ENCODE measurements at places on chromosomes 11 and 22. TPM values are rescaled to one million over a fixed set of nuclear protein-coding genes. Genes with fewer than 3 reads are reported as not detected.

DNA sequence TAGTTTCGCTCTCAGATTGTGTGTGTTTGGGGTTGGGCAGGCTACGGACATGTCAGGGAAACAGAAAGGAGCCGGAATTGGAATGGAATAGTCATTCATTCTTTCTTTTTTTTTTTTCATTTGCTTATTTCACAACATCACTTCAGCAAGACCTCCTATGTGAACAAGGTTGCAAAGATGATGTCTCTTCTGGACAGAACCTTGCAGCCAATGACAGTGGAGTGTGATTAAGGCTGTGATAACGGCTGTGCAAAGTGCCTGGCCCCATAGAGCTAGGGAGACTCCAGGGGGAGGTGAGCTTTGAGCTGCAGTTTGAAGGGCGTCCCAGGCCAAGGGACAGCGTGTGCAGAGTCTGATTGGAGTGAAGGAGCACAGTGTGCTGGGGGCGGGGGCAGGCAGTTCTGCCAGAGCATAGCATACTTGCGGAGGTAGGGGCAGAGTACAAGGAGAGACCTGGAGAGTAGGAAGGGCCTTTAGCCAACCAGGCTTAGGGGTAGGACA is 3.4 kb downstream of the TIGD3 start:
- DNase-seq: peak; percentile 67
- no peaks in the 10 kb centered on the region for H3K36me3 ChIP-seq
- H3K4me1 ChIP-seq: peaks cover 60% of the 10 kb centered on the region
- H3K27ac ChIP-seq: peak overlapping the region; percentile 82

- DNase-seq: no peak
- no peaks in the 10 kb centered on the region for H3K4me1 ChIP-seq
- no peak overlapping the region for H3K4me3 ChIP-seq
- no peaks in the 10 kb centered on the region for H3K36me3 ChIP-seq
- no peak overlapping the region for H3K27ac ChIP-seq
Observed at GRCh38 chr11:77568916-77569675, 20.7 kb upstream of the AQP11 start.

GRCh38 chr11:60978546-60979380 is 7.3 kb downstream of the CD6 start:
- DNase-seq: no peak
- H3K4me3 ChIP-seq: no peak overlapping the region
- no peaks in the 10 kb centered on the region for H3K36me3 ChIP-seq
- H3K4me1 ChIP-seq: no peaks in the 10 kb centered on the region
- H3K27me3 ChIP-seq: peaks cover 12% of the 10 kb centered on the region
- H3K27ac ChIP-seq: no peak overlapping the region

DNA sequence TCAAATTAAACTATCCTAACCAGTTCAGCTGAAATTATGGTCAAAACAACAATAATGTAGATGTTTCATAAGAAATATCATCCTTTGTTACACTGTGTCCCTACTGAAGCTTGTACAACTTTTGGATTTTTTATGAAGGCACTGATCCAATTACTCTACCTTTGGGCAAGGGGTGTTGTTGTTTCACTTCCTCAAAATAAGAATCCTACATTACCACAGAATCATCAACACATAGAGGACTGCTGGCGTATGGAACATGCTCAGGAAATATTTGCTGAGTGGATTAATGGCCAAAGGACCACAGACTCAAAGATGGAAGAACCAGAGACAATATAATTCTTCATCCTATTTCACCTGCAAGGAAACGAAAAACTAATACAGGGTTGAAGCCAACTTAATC is 907.5 kb upstream of the CCDC90B start:
- no peaks in the 10 kb centered on the region for H3K36me3 ChIP-seq
- H3K4me3 ChIP-seq: no peak overlapping the region
- H3K4me1 ChIP-seq: peaks cover 1% of the 10 kb centered on the region
- no peak for DNase-seq
- H3K27me3 ChIP-seq: no peaks in the 10 kb centered on the region

DNA sequence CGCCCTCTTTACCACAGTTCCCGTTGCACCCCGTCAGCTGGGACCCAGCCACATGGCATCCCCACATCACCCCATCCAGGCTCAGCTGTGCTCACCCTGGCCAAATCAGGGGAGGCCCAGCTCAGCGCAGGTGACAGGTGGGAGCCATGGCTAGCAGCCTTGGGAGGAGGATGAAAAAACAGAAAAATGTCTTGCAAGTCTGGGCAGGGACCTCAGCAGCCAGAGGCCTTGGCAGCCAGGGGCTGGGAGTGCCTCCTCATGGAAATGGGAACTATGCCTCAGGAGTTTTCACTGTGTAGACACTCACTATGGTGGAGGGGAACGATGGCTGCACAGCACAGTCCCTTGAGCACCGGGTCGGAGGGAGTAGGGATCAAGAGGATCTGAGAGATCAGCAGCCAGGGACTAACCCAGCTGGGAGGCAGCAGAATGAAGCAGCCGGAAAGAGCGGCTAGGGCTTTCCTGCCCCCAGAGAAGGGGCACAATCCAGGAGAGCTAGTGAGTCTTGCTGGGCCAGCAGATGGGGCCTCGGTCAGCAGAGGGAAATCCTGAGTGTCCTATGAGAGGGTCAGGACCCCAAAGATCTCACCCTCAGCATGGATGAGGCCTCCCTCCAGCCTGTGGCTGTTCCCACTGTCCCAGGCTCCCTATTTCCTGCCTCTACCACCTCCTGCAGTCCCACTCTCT is 6.2 kb upstream of the FTH1 start:
- peaks cover 93% of the 10 kb centered on the region for H3K4me1 ChIP-seq
- H3K36me3 ChIP-seq: no peaks in the 10 kb centered on the region
- no peaks in the 10 kb centered on the region for H3K27me3 ChIP-seq

The MAPK1 gene
- total RNA-seq: 91.7 TPM

GRCh38 chr11:81303038-81303664 is 1430.5 kb downstream of the FAM181B start:
- DNase-seq: no peak
- no peaks in the 10 kb centered on the region for H3K27me3 ChIP-seq
- H3K4me3 ChIP-seq: no peak overlapping the region
- H3K36me3 ChIP-seq: no peaks in the 10 kb centered on the region
- H3K27ac ChIP-seq: no peak overlapping the region

The ZFP91 gene
- total RNA-seq: 60.5 TPM

DNA sequence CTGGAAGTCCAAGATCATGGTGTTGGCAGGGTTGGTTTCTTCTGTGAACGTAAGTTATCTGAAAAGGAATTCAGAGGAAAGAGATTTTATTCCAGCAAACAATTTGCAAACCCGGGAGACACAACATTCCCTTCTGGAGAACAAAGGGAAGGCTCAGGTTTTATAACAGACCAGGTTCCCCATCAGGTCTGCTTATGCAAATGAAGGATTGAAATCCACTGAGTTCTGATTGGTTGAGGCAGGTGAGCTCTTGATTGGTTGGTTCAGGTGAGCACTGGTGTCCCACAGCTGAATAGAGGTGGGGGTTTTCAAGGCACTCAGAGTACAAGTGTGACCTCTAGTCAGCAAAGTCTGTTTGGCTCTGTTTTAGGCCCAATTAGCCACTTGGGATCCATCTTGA is 1306.8 kb downstream of the TBC1D22A start:
- no peaks in the 10 kb centered on the region for H3K4me1 ChIP-seq
- no peak overlapping the region for H3K27ac ChIP-seq
- no peak for DNase-seq

DNA sequence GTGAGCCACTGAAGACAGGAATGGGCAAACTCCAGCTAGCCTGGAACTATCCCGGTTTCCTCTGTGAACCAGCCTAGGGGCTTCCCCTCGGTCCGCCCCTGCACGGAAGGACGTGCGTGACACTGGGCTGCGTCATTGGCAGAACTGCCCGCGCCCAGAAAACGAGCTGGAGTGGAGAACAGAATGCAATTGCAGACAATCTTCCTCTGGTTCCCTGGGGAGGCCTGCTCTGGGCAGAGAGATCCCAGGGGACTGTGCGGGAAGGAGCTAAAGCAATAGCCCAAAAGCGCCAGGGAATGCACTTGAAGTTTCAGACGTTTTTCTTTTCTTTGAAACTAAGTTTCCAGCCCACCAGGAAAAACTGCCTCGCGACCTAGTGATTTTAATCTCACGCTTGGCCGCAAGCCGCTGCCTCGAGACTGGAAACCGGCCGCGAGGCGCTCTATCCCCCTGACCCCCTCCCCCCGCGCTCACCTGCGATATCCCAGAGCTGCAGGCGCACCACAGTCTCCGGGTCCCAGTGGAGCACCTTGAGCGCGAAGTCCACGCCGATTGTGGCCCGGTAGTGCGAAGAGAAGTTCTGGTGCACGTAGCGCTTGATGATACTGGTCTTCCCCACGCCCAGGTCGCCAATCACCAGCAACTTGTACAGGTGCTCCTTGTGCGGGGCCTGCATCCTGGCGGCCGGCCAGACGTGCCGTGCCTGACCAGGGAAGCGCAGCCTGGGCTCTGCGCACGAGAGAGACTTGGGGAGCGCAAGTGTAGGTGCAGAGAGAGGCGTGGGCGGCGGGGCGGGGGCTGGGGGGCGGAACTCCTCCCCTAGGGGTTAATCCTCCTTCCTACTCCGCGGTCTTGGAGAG is at the start of gene RAB38:
RAB38 (minus strand) TSS at position 735 of the 860 bp plus-strand sequence; CDS start at position 676, 59 bp downstream.
- peaks cover 18% of the 10 kb centered on the region for H3K4me1 ChIP-seq
- peak within 1 kb of the TSS; percentile 65 for H3K4me3 ChIP-seq

- H3K4me1 ChIP-seq: no peaks in the 10 kb centered on the region
- no peaks in the 10 kb centered on the region for H3K36me3 ChIP-seq
- peaks cover 22% of the 10 kb centered on the region for H3K27me3 ChIP-seq
- H3K4me3 ChIP-seq: no peak overlapping the region
- DNase-seq: no peak
Observed at GRCh38 chr11:129425214-129425613, 49.6 kb downstream of the BARX2 start.

DNA sequence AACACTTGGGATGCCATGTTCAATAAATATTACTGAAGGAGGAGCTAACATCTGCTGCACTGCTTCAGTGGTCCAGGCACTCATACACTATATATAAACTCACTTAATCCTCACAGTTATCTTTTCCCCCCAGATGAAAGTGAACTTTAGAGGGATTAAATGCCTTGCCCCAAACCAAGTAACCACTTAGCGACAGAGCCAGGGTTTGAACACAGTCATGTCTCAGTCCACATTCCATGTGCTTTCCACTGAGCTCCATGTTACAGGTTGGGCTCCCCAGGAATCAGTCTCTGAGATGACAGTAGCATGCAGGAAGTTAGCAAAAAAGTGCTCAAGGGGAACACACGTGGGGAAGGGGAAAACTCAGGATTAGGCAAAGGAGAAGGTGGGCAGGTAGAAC is 59.3 kb downstream of the ENDOD1 start:
- no peak overlapping the region for H3K4me3 ChIP-seq
- H3K36me3 ChIP-seq: no peaks in the 10 kb centered on the region
- no peak for DNase-seq
- H3K27me3 ChIP-seq: no peaks in the 10 kb centered on the region
- peaks cover 43% of the 10 kb centered on the region for H3K4me1 ChIP-seq
- H3K27ac ChIP-seq: peak overlapping the region; percentile 94

- H3K27me3 ChIP-seq: no peaks in the 10 kb centered on the region
- H3K36me3 ChIP-seq: no peaks in the 10 kb centered on the region
- peaks cover 63% of the 10 kb centered on the region for H3K4me1 ChIP-seq
- no peak overlapping the region for H3K4me3 ChIP-seq
Observed at GRCh38 chr11:112971195-112971594, 10.0 kb downstream of the NCAM1 start.

- no peaks in the 10 kb centered on the region for H3K27me3 ChIP-seq
- H3K4me1 ChIP-seq: peaks cover 100% of the 10 kb centered on the region
- H3K27ac ChIP-seq: peak overlapping the region; percentile 96
- peaks cover 5% of the 10 kb centered on the region for H3K36me3 ChIP-seq
- DNase-seq: no peak
Observed at GRCh38 chr11:118912742-118913410, 12.8 kb downstream of the BCL9L start.

DNA sequence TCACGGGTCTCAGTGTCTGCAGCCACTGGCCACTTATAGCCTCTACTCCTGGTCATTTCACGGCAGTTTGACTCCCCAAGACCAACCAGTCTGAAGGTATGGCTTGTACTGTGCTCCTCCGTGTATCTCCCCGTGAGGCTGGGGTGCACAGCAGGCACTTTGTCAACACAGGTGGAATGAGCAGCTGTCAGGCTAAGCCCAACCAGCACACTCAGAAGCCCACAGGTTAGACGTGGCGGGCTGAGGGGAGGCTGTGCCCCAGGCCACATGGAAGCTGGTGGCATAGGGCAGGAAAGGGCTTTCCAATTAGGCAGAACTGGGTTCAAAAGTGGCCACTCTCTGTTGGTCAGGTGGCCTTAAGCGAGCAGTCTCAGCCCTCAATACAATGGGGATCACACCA is 7.0 kb downstream of the TP53I11 start:
- no peak for DNase-seq
- no peak overlapping the region for H3K4me3 ChIP-seq
- peak overlapping the region; percentile 89 for H3K27ac ChIP-seq
- no peaks in the 10 kb centered on the region for H3K36me3 ChIP-seq
- no peaks in the 10 kb centered on the region for H3K27me3 ChIP-seq
- H3K4me1 ChIP-seq: peaks cover 97% of the 10 kb centered on the region

DNA sequence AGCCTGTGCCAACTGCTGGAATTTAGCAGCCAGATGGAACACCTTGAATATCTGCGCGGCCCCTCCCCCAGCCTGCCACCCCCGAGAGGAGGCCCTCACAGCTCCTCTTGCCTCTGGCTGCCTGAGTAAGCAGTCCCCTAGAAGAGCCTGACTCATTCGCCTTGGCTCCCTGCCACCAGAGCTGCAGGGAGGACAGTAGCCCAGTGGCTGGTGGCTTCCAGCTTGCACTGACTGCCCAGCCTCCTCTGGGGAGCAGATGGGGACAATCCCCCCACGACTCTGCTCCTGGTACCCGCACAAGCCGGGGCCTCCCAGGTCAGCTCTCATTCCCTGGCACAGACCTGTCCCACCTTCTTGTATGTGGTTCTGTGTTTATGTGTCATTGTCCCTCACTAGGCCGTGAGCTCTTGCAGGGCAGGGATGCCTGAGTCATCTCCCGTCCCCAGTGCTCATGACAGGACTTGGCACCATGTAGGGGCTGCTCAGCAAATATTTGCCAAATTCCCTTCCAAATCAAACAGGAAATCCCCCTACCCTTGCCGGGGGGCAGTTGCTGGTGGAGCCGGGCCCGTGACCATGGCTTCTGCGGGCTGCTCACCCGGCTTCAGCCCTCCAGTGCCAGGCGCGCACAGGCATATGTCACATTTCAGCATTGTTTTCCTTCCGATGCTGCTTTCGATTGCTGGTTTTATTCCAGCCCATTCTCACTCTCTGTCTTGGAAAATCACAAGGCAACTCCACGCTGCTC is 43.6 kb downstream of the CACNG2 start:
- peak; percentile 88 for DNase-seq
- H3K4me3 ChIP-seq: no peak overlapping the region
- peaks cover 43% of the 10 kb centered on the region for H3K27me3 ChIP-seq
- no peak overlapping the region for H3K27ac ChIP-seq

GRCh38 chr11:38835966-38836365 is 2237.9 kb upstream of the RAG2 start:
- H3K36me3 ChIP-seq: no peaks in the 10 kb centered on the region
- H3K27ac ChIP-seq: no peak overlapping the region
- H3K4me1 ChIP-seq: no peaks in the 10 kb centered on the region
- no peak for DNase-seq
- H3K27me3 ChIP-seq: no peaks in the 10 kb centered on the region
- no peak overlapping the region for H3K4me3 ChIP-seq

The HSD17B12 gene
- total RNA-seq: 83.6 TPM

The LIF gene
- 0.16 TPM for total RNA-seq

The DTX4 gene
- 1.8 TPM for total RNA-seq

The PMM1 gene
- total RNA-seq: 18.4 TPM

- H3K4me3 ChIP-seq: no peak overlapping the region
- peak overlapping the region; percentile 62 for H3K27ac ChIP-seq
- H3K27me3 ChIP-seq: no peaks in the 10 kb centered on the region
- peaks cover 44% of the 10 kb centered on the region for H3K4me1 ChIP-seq
- no peak for DNase-seq
Observed at GRCh38 chr11:47572715-47573255, 6.0 kb downstream of the KBTBD4 start.
